Sciatic nerve (tissue), 2 donors: ENCODE measurements at places on chromosomes 4 and X.

- DNase-seq = no peak
Observed at GRCh38 chr4:163611784-163612445, 117.4 kb downstream of the TMA16 start.

GRCh38 chrX:72045141-72045540 lies 86.6 kb downstream of the RTL5 start:
- DNase-seq = no peak

- DNase-seq = peak; percentile 69
Observed at GRCh38 chr4:107760281-107760947, 40.4 kb upstream of the PAPSS1 start.

DNA sequence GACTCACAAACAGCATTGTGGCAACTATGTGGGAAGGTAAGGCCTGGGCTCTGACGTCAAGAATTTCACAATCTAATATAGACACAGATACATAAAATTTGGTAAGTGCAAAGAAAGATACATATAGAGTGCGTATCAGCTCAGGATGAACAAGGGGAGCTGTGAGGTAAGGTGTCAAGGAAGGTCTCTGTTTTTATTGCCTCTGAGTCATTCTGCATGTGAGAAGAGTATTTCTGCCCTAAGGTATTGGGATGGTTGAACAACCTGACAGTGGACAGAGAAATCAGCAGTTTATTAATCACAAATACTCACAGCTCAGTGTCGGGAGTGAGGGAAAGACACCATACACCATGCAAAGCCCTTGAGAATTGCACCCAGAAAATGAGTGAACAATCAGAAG lies 89.8 kb downstream of the COMMD8 start:
- DNase-seq = no peak

- DNase-seq = no peak
Observed at GRCh38 chr4:17780501-17781299, 721 bp downstream of the FAM184B start.

GRCh38 chr4:38600575-38600974 lies 63.4 kb upstream of the KLF3 start:
- no peak for DNase-seq

- DNase-seq = no peak
Observed at GRCh38 chr4:179195887-179196286, 1753.7 kb upstream of the AGA start.

DNA sequence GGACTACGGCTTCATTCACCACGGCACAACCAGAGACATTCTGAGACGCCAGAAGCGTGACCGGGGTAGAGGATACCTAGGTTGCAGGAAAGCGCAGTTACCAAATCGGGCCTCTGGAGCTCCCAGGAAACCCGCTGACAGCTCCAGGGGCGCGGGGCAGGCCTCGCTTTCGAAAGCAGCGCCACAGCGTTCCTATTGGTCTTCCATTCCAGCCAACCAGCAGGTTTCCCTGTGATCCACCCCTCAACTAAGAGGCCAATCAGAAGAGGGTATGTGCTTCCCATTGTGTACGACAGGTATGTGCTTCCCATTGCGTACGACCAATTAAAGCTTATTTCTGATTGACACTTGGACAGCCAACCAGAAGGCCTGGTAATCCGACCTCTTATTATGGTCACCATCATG lies 14.9 kb downstream of the SNX12 start:
- DNase-seq = no peak

GRCh38 chrX:102604327-102604726 lies 5.0 kb downstream of the ARMCX5 start:
- no peak for DNase-seq

- DNase-seq = no peak
Observed at GRCh38 chr4:113825272-113825671, 63.7 kb upstream of the CAMK2D start.

DNA sequence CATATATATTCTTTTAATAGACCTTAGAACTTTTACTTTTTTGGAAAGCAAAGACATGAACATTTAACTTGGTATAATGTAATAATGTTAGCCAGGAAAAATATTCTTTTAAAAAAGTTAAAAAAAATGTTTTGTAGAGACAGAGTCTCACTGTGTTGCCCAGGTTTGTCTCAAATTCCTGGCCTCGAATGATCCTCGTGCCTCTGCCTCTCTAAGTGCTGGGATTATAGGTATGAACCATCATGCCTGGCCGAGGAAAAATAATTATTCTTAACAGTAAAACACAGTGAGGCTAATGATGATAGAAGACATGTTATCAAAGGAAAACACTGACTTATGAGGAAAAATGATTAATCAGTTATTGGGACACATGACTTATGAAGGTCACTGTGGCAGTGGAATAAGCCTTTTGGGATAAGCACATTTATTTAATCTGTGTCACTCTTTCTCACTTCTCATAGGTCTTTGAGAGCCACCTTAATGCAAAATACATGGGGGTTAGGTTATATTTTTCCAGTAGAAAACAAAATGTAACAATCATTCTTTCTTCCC lies 6.0 kb upstream of the BMP2K start:
- DNase-seq = no peak

DNA sequence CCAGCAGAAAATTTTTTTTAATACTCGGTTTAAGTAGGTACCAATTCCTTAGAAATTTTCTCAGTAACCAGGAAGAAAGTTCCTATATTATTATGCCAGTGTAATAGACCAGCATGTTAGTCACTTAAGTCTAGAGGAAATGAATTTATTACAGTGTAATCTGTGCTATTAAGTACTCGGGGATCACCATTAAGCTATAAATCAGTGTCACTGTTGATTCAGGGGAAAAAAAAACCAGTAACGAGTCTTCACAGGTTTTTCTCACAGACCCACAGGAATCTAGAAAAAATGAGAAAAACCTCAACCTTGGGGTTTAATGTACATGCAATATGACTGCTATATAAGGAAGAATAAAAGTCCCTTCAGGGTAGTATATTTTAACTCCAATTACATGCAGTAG lies 138.3 kb upstream of the IL1RAPL2 start:
- DNase-seq = no peak

DNA sequence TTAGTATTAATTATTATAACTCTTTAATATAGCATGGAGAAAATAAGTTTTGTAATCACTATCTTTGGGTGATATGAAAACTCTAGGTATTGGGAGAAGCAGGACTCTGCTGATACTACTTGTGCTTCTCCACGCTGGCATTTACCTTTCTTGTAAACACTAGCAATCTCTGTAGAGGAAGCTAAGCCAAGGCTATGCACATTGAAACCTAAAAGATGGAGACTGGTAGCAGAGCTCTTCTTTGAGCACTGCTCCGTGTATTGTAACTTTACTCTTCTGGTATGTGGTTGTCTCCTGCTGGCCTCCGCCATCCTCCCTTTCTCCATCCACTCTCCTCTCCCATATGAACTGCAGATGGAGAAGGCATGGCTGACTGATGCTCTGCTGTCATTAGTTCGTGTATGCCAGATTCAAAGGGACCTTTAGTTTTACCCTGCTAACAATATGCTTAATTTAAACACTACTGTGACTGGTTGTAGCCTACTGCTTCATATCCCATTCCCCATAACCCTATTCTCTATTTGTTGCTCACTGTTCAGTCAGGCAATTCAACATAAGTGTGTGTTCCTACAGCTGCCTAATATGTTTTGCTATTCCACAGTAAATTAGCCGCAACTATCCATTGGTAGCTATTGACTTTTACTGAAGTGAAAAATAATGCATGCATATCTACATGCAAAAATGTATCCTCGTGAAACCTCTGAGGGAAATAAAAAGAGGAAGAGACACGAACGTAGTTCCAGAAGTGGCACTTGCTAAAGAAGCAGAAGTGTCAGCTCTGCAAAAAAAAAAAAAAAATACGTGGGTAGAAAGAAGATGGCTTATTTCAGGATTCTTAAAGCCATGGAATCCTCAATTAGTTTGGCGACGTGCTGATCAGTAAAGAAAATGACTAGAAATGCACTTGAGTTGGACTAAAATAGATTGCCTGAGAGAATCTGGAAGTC lies 55.6 kb upstream of the CCSER1 start:
- no peak for DNase-seq

DNA sequence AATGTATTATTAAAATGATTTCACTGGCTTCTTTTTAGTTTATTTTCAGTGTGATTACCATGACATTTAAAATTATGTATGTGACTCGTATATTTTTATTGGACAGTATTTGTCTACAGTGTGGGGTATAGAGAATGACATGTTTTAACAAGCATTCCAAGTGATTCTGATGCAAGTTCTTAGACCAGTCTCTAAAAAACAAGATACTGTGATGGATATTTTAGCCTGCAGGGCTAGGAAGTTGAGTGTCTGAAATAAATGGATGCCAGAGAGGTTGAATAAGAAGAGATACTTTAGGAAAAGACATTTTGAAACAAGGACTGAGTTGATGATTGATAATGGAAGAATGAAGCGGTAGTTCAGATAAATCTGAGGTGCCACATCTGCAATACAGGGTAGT lies 3.5 kb upstream of the MAD2L1 start:
- no peak for DNase-seq

DNA sequence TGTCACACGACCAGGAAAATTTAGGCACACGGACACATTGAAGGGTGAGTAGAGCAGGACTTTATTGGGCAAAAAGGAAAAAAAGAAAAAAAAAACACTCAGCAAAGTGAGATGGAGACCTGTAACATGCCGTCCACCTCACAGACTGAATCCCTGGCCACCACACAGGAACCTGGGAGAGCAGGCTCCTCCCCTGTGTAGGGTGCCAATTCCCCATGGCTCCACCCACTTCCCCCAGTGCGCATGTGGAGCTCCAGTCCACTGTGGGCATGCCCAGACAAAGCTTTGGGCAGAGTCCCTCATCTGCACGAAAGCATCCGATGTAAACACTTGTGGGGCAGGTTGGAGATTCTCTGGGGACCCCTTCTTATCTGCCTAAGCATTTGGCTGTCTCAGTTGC lies 23.6 kb upstream of the CBR4 start:
- DNase-seq = no peak

DNA sequence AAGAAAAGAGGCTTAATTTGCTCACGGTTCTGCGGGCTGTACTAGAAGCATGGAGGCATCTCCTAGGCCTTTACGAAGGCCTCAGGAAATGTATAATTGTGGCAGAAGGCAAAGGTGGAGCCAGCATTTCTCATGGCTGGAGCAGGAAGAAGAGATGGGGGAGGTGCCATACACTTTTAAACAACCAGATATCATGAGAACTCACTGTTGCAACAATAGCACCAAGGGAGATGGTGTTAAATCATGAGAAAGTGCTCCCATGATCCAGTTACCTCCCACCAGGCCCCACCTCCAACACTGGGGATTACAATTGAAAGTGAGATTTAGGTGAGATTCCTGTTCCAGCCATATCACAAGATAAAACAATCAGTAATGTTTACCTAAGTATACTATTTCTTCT lies 45.5 kb downstream of the MTHFD2L start:
- DNase-seq = no peak

DNA sequence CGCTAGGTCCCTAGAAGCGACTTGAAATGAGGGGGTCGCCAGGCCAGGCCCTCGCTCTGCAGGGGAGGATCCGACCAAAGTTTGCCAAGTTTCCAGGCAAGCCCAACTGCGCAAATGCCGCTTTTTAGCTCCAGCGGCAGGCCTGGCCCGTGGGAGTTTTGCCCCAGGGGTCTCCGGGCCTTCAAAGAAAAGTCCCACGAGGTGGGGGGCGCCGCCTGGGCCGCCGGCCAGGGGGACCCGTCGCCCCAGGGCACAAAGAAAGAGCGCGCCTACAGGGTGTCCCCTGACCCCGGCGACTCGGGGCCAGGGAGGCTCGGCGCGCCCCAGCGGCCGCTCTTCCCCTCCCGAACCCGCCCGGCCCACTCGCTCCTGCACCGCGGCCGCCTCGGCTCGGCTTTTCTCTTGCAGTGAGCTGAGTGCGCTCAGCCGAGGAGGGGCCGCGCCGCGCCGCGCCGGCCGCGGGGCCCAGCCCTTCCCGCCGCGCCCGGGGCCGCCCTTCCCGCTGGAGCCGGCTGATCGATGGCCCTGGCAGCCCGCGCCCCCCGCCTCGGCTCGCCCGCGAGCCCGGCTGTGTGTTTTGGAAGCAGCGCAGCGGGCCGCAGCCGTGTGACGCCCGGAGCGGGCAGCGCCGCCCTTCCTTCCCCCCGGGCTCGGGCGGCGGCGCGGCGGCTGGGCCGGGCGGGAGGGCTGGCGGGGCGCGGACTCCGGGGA lies 754 bp upstream of the KLF3 start:
- DNase-seq = no peak

DNA sequence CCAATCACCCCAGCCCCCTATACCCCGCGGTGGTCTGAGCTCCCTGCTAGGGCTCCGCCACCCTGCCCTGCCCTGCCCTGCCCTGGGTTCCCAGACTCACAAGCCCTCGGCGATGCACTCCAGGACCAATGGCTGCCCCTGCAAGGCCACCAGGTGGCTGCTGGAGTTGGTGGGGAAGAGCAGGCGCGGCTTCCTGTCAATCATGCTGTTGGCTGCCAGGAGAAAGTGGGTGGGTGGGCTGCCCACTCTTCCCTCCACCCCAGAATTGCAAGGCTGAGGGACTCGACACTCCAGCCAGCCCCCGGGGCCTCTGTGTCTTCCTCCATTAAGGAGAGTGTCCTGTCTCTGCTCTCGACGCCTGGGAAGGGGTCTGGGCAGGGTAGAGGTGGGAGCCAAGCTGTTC lies 15.7 kb downstream of the L1CAM start:
- DNase-seq = no peak

DNA sequence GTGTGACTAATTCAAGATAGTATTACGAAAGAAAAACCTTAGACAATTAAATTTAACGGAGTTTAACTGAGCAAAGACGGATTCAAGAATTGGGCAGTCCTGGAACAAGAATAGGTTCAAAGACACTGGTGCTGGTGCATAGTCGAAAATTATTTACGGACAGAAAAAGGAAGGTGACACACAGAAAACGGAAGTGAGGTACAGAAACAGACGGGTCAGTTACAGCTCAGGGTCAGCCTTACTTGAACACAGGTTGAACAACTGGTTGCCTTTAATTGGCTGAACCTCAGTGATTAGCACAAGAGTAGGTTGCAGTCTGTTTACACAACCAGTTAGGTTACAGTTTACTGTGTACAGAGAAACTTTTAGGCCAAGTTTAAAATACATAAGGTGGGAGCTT lies 31.5 kb downstream of the KLHL8 start:
- DNase-seq = no peak

GRCh38 chrX:104469771-104470170 lies 96.2 kb upstream of the IL1RAPL2 start:
- no peak for DNase-seq

DNA sequence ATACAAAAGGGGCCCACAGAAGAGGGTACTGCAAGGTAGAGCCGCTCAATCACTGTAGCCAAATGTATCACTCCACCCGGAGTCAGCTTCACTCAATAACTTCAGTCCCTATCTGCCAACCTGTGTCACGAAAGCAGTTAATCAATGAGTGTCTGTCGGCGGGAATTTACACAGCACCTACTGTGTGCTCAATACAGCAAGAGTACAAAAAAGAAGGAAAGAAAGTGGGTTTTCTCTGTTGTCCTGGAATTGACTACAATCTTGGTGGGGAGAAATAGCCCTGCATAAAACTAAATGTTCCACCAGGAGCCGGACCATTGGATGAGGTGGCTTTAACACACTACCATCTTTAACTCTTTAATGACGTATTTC lies 780 bp upstream of the NKRF start:
- DNase-seq = no peak

DNA sequence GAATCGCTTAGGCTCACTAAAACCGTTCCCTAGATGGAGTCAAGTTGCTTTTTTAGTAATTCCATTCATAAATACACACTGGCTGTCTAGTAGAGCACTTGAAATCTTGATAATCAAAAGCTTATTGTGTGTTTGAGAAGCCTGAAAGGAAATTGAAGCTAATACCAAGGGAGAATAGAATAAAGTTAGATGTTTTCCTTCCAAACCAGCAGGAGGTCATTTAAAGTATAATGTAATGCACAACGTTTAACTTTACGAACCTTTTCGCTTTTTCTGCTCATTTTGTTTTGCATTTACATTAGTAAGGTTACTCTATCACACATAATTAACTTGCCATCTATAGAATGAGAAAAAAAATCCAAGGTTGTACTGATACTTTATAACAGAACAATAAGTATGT lies 440.9 kb downstream of the NKX6-1 start:
- DNase-seq = no peak
